B cell (primary cell): ENCODE measurements at places on chromosomes 16 and 17.

DNA sequence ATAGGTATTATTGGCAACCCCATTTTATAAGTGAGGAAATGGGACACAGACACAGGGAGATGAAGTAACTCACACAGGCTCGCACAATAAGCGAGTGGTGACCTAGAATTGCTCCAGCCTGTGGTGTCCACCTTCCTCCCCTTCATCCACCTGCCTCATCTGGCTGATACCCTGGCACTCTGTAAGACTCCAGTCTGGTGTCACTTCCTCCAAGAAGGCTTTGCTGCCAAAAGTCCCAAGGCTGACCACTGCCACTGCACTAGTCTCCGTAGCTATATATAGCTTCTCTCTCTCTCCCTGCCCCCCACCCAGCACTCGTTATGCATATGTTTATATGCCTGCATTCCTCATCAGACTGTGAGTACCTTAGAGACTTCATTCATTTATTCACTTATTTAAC is 66.1 kb upstream of the SREBF1 start:
- no peak for DNase-seq

DNA sequence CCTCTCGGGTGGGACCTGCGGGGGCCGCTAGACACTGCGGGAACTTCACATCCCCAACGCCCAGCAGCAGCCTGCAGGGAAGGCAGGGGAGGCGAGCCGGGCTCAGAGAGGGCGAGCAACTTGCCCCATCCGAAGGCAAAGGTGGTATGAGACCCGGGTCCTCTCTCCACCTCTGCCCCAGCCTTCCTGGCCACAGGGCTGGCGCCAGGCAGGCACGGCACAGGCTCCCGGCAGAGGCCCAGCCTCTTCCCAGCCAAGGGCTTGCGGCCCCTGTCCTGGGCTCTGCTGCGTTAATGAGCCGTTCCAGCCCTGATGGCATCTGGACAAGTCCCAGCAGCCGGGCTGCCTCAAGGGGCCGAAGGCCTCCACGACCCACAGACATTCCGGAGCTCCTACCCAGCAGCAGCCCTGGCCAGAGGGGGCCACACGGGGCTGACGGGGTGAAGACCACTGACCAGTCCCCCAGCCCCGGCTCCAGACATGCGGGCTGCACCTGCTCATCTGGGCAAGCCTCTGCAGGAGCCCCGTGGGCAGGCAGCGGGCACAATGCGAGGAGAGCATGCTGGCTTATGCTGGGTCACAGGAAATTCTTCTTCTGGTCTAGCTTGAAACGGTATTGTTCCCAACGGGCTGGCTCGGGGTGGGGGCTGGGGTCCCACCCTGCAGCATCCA is 1.2 kb upstream of the HS3ST6 start:
- no peak for DNase-seq

DNA sequence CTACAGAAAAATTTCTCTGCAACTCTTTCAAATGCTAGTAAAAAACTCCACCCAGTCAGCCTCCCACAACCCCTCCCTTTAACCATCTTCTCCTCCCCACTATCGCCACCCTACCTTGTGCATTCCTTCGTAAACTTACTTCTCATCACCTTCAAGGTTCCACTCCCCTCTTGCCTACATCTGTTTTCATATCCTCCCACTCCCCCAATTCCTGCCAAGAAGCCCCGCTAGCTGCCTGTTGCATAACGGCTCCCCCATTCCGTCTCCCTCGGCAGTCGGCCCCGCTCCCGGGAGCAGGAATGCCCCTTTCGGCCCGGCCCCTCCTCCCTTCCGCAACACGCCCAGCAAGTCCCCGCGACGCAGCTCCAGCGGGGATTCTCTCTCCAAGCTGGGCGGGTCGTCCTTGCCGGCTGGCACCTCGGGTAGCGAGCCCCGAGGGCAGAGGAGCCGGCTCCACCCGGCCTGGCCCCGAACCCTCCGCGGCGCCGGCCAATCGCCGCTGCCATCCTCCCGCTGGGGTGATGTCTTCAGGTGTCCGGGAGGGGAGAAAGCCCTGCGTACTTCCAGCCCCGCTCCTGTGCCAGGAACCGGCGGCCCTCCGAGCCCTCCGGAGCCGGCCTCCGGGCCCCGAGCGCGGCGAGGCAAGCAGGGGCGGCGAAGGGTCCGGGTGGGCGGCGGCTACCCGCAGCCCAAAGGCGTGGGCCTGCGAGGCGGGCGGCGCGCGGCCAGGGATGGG is 1.5 kb downstream of the PHLPP2 start:
- peak; percentile 70 for DNase-seq

- peak; percentile 49 for DNase-seq
These were observed 11.8 kb downstream of the SLC9A5 start for GRCh38 chr16:67260426-67261063.

GRCh38 chr17:69525920-69526841 is 111.7 kb downstream of the MAP2K6 start:
- peak; percentile 49 for DNase-seq

- peak; percentile 36 for DNase-seq
These were observed 684 bp downstream of the ZFP90 start for GRCh38 chr16:68539711-68540239.

GRCh38 chr17:358491-359151 is 6.0 kb upstream of the RPH3AL start:
- DNase-seq = no peak

DNA sequence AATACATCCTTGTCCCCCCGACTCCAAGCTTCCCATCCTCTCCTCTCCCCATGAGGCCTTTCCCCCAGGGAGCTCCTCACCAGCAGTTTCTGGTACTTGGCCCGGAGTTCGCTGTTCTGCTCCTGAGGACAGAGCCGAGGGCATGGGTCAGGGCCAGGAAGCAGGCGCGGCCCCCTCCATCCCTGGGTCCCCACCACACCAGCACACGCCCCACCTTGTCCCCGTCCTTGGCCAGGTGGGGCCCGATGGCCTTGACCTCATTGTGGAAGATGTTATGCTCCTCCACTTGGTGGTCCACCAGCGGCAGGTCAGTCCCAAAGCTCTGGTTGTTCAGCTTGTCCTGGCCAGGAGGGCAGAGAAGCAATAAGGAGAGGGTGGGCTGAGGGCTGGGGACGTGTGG is 36.2 kb downstream of the PPL start:
- no peak for DNase-seq

- DNase-seq = no peak
These were observed 5.2 kb upstream of the RAI1 start for GRCh38 chr17:17675925-17676534.

- DNase-seq = no peak
These were observed 12.9 kb upstream of the MYO18A start for GRCh38 chr17:29193146-29193545.

GRCh38 chr16:89982318-89982717 is 33.8 kb downstream of the DEF8 start:
- no peak for DNase-seq

- DNase-seq = no peak
These were observed 62.3 kb downstream of the TNFRSF13B start for GRCh38 chr17:16909472-16910246.

- no peak for DNase-seq
These were observed 64.9 kb downstream of the TEX14 start for GRCh38 chr17:58626905-58627304.
